ENCODE measurements at places on chromosomes 3 and 15.

DNA sequence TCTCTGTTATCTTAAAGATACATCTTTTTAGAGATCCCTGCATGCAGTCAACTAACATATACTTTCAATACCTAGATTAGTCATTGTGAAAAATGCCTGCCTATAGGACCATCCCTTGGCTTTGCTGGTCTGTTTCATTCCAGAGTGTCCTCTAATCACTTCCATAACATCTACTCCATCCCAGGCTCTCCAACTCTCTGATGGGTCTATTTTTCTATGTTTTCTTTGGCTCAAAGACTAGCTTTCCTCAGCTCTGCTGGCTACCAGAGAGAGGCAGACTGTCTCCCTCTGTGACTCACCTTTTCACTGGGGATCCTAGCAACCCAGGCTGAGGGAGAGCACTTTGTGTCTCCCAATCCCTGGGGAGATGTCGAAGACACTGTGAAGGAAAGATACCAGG lies 547.7 kb upstream of the MCTP2 start:
- no peak for DNase-seq

DNA sequence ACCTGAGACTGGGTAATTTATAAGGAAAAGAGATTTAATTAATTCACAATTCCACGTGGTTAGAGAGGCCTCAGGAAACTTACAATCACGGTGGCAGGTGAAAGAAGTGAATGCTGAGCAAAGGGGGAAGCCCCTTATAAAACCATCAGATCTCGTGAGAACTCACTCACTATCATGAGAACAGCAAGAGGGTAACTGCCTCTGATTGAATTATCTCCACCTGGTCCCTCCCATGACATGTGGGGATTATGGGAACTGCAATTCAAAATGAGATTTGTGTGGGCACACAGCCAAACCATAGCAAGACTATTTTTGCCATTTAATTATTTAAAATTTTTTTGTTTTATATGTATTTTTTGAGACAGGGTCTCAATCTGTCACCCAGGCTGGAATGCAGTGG lies 27.0 kb upstream of the KCTD6 start:
- DNase-seq: no peak

DNA sequence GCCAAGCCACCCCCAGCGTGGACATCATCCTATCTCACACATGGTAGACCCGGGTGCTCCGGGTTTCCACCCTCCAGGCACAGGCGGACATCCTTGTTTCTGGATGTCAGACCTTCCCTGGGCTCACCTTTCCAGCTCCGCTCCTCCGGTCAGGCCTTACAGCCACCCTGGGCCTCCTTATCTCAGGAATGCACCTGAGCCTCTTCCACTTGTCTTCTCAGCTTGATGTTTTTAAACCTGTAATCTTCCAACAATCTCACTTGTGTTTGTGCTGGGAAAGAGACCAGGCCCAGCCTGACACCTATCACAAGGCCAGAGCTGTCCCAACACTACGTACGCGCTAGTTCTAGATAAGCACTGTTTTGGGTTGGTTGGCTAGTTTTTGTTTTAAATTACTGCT lies 53.9 kb downstream of the NIPA2 start:
- DNase-seq: no peak

DNA sequence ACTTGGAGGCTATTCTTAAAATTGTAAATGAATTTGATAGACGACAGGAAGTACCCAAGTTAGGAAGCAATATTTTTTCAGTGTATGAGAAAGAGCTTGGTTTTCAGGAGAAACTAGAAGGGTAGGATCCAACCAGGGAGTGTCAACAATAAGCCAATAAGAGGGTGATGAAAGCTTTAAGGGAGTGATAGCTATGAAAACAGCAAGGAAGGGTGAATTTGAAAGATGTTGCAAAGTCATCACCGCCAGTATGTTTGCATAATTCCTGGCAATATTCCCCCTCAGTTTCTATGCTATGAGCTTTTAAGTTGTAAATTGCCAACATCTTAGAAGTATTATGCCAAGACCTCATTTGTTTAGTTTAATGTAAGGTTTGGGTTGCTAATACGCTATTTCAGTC lies 11.8 kb upstream of the CSTA start:
- no peak for DNase-seq

- DNase-seq: no peak
Measured at GRCh38 chr3:64026346-64026745, 3.1 kb upstream of the PSMD6 start.

GRCh38 chr15:97993310-97993738 lies 32.8 kb downstream of the ARRDC4 start:
- DNase-seq: no peak

Data from right hindlimb (tissue), 1 donor.